ENCODE measurements at places on chromosomes 16 and 17.

- peak; percentile 87 for DNase-seq
These were observed 18.8 kb upstream of the GAA start for GRCh38 chr17:80082403-80083135.

DNA sequence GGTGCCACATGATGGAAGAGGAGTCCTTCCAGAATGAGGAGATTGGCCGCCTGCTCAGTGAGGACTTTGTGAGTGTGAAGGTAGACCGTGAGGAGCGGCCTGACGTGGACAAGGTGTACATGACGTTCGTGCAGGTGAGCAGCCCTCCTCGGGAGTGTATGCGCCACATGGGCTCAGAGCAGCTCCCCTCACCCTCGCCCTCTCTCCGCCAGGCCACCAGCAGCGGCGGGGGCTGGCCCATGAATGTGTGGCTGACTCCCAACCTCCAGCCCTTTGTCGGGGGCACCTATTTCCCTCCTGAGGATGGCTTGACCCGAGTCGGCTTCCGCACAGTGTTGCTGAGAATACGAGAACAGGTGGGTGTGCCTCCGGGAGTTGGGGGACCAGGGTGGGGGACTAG is 1.9 kb downstream of the SPATA20 start:
- DNase-seq = no peak

GRCh38 chr16:14559809-14560241 is 70.2 kb downstream of the PARN start:
- no peak for DNase-seq

GRCh38 chr17:279331-279730 is 73.3 kb downstream of the RPH3AL start:
- DNase-seq = no peak

- DNase-seq = no peak
These were observed 27.3 kb downstream of the ZNF778 start for GRCh38 chr16:89244754-89245153.

GRCh38 chr16:87436225-87437172 is 44.4 kb downstream of the MAP1LC3B start:
- no peak for DNase-seq

DNA sequence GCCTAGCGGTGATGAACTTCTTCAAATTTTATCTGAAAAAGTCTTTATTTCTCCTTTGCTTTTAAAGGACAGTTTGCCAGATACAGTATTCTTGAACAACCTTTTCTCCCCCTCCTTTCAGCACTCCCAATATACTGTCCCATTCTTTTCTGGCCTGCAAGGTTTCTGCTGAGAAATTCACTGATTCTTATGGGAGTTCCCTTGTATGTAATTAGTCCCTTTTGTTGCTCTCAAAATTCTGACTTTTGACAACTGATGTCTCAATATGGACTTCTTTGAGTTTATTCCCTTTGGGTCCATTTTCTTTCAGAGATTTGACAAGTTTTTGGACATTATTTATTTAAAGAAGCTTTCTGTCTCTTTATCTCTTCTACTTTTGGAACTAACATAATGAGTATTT is 39.4 kb downstream of the SDR42E1 start:
- DNase-seq = no peak

- DNase-seq = no peak
These were observed 480 bp downstream of the MRPS7 start for GRCh38 chr17:75262112-75262606.

- peak; percentile 53 for DNase-seq
These were observed at the start of gene ACSF3 for GRCh38 chr16:89093602-89094251. TSS of gene ACSF3 (plus strand) at chr16:89093852. CDS start at chr16:89100682, 6,830 bp downstream.

- no peak for DNase-seq
These were observed 12.5 kb downstream of the PLLP start for GRCh38 chr16:57271867-57272495.

DNA sequence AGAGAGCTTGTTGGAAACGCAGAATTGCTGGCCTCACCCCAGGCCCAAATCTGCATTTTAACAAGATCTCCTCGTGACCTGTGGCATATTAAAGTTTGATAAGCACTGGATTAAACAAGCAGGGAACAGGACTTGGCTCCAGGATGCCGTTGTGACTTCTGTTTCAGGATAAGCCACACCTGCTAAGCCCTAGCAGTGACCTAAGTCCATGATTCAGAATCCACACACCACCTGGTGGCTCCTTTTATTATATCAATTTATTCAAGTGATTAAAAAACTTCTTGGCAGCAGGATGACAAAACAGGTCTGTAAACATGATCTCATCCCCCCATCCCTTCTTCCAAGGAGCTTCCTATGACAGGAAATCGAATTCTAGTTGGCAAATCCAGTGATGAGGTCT is 9.1 kb downstream of the NAGPA start:
- no peak for DNase-seq

DNA sequence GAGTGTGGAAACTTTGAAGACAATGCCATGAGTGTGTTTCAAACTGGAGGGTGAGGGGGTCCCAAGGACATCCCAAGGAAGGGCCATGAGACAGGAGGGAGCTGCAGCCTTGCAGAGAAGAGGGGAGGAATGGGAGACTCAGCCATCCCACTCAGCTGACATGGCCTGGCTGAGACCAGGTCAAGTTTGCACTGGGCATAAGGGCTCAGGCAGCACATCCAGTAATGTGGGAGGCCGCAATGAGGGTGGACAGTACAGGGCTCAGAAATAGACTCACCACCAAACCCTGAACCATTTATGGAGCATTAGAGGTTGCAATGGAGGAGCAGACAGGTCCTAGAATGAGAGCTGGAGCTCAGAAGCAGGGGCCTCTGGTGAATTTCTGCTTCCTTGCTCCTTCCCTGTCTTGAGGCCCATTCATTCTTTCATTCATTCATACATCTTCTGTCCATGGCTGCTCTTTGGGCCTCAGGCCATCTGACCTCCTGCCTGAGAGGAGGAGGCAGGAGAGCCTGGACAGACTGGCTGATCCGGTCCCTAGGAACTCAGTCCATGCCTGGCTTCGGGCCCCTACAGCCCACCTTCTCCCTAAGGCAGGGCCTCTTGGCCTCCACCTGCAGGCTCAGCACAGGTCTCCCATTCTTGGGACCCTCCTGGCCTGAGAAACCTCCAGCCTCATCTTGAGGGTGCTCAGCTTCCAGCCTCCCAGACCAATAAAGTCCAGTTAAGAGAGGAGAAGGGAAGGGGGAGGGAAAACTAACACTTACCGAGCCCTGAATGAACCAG is 70.5 kb upstream of the CDH5 start:
- no peak for DNase-seq

DNA sequence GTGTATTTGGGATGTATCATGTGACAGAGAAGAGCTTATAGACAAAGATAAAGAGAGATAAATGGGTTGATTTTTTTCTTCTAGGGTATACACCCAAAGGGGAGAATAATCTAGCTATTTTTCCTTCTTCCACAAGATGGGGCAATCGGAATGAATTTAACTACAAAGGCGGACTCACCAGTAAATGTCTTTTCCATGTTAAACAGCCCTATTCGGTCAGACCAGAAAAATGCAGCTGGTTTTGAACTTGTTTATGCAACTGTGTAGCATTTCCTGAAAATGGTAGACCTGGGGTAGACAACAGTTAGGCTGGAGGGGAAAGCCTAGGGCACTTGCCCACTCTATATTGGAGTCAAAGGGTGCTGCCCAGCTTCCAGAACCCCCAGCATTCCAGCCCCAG is 477.1 kb downstream of the TOX3 start:
- no peak for DNase-seq

GRCh38 chr17:74592087-74592990 is at the start of gene CD300LD:
TSS of gene CD300LD (minus strand) at chr17:74592283. CDS start at chr17:74592202, 81 bp downstream.
- DNase-seq = peak; percentile 82

DNA sequence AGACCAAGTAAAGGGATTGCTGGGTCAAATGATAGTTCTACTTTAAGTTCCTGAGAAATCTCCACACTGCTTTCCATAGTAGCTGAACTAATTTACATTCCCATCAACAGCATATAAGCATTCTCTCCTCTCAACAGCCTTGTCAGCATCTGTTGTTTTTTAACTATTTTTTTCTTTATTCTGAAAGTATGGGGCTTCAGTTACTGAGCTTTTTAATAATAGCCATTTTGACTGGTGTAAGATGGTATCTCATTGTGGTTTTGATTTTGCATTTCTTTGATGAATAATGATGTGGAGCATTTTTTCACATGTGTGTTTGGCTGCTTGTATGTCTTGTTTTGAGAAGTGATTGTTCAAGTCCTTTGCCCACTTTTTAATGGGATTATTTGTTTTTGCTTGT is 2.5 kb downstream of the KRTAP2-2 start:
- no peak for DNase-seq

DNA sequence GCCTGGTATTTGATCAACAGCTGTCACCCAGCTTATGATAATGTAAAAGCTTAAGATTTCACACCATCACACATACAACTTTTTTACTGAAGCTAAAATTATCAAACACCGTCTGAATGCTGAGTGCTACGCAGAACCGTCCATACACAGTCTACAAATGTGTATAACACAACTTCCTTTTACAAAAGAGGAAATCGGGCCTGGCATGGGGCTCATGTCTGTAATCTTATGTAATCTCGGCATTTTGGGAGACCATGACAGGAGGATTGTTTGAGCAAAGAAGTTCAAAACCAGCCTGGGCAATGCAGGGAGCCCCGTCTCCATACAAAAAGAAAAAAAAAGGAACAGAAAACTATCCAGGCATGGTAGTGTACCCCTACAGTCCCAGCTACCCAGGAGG is 19.6 kb upstream of the QRICH2 start:
- DNase-seq = peak; percentile 93

DNA sequence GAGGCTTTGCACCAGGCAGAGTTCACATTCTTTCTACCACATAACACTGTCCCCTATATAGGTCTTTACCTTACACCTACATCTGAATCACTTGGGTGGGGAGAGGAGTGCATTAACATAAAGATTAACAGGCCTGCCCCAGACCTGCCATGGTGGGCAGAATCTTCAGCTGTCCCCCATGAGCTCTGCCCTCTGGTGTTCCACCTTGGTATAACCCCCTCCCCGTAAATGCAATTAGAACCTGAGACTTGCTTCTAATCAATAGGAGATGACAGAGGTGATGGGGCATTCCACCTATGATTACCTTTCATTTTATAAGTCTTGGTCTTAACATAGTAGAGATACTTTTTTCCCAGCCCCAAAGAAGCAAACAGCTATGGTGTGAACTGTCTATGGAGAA is 20.4 kb upstream of the GRIN2A start:
- DNase-seq = no peak

DNA sequence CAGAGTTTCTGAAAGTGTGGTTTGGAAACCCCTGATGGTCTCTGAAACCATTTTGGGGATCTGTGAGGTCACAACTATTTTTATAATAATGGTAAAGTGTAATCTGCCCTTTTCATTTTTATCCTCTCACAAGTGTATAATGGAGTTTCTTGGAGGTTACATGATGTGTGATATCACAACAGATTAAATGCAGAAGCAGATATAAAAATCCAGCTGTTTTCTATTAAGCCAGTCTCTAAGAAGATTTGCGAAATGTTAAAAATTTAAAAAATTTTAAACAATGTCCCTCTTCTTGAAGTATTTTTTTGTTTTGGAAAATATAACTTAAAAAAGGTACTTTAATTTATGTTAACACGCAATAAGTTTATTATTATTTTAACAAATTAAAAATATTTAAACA is 48.7 kb downstream of the RPGRIP1L start:
- DNase-seq = no peak

GRCh38 chr17:46976626-46977270 is 2.3 kb downstream of the RPRML start:
- no peak for DNase-seq

DNA sequence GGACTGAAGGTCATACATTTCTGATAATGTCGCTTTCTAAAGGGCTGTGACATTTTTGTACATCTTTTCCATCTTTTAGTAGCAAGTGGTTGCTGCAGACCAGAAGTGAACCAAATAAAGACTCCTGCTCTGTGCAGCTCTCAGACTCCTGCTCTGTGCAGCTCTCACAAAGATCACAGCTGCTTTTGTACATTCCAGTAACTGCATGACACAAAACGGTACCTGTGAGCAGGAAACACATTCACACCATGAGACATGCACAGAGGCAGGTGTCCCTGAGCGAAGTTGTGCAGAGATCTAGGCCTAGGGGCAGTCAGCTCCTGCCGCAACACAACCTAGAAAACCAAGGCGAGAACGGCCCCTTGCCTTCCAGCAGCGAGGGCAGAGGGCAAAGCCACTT is 67.5 kb downstream of the KLHDC4 start:
- DNase-seq = no peak

DNA sequence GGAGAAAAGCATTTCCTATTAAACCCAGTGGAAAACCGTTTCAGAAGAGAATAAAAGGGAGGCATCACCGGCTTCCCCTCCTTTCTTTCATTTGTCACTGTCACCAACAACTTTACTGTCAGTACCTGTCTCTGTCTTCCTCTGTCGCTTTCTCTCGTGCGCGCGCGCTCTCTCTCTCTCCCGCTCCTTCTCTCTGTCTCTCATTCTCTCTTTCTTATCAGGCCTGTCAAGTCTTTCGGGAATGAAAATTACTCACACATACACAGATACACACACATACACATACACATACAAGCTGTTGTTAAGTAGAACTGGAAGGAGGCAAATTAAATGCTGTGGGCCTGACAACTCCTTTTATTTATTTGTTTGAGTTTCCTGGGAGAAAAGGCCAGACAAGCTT is 17.6 kb downstream of the MYOCD start:
- no peak for DNase-seq

DNA sequence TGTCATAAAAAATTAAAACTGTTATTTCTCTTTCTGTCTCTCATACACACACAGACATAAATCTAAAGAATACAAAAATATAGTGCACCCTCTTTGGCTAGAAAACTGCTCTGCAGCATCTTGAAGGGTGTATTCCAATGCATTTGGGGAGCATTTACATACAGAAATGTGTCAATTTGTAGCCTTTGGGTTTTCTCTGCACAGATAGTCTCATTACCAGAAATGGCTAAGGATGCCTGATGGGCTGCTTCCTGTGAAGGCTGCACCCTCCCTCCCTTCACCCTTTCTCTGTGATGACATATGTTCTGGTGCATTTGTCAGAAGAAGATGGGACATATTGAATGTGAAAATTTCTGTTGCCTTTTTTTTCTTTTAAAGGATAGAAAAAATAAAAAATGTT is 1239.3 kb downstream of the CDH11 start:
- no peak for DNase-seq

DNA sequence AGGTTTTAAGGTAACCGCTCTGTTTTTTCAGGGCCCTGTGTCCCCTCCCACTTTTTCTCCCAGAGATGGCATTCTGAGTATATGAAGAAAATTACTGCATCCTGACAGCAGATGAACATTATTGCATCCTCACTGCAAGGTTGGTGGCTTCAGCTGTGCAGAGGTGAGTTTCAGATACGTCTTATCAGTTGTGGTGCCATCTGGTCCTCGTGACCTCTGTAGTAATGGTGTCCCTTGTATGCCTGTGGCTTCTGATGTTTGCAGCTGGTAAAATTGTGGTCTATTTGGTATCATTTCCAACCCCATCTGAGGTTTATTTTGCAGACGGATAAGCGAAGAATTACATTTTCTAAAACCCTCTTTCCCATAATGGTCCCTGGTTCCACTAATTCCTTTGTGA is 417.0 kb downstream of the HS3ST3B1 start:
- no peak for DNase-seq

DNA sequence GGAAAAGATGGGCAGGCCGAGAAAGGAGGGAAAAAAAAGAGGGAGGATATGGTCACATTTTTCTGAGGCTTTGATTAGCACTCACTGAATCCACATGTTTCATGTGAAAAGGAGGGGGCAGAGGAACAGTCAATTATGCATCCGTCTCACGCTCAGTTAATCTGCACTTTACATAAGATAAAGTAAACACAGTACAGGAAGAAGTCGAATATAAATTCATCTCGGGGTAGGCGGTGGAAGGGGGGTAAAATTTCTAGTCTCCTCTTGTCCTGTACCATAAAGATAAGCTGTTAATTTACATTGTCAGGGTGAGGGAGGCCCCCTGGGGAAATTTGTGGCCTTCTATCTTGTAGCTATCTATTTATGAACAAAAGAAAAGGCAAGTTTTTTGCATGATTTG is 73.1 kb upstream of the CES5A start:
- DNase-seq = no peak

Measured in Kasumi-1 (cell line).